ENCODE measurements at places on chromosomes 16 and 17.

DNA sequence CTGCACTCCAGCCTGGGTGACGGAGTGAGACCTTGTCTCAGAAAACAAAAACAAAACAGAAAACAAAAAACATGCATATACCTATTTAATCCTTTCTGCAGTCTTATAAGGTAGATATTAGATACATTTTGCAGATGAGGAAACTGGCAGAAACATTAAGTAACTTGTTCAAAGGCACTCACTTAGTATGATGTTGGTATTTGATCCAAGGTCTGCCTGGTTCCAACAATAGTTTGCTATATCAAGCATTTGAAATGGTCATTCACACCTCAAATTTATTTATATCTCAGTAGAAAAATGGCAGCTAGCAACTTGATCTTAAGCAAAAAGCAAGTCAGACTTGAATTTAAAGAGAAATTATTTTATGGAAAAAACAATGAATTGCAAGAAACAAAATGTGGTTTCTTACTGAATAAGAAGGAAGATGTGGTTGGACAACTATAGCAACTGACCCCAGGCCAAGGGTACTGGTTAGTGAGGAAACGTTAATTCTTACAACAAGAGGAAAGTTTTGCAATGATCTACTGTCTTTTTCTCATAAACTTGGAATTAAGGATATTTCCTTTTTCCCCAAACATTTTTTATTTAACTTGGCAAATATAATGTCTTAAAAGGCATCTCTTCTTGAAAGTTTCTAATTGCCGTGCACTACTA lies 19.7 kb downstream of the DHRS7B start:
- no peak for DNase-seq

DNA sequence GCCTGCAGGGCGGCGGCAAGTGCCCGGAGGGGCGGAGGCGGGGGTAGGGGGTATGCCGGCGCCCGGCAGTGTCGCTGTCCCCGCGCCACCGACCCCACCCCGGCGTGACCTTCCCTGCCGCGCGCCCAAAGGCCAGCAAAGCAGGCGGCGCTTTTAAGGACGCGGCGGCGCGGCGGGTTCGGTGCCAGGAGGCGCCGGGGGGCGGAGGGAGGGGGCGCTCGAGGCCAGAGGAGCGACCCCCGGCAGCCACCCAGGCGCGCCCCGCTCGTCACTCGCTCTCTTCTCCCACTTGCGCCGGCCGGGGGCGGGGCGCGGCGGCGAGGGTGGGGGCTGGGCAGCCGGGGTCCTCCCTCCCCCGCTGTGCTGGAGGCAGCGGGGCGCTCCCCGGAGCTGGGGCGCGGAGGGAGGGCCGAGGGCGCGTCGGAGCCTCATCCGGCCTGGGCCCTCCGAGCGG lies 8.6 kb upstream of the BAHCC1 start:
- no peak for DNase-seq

DNA sequence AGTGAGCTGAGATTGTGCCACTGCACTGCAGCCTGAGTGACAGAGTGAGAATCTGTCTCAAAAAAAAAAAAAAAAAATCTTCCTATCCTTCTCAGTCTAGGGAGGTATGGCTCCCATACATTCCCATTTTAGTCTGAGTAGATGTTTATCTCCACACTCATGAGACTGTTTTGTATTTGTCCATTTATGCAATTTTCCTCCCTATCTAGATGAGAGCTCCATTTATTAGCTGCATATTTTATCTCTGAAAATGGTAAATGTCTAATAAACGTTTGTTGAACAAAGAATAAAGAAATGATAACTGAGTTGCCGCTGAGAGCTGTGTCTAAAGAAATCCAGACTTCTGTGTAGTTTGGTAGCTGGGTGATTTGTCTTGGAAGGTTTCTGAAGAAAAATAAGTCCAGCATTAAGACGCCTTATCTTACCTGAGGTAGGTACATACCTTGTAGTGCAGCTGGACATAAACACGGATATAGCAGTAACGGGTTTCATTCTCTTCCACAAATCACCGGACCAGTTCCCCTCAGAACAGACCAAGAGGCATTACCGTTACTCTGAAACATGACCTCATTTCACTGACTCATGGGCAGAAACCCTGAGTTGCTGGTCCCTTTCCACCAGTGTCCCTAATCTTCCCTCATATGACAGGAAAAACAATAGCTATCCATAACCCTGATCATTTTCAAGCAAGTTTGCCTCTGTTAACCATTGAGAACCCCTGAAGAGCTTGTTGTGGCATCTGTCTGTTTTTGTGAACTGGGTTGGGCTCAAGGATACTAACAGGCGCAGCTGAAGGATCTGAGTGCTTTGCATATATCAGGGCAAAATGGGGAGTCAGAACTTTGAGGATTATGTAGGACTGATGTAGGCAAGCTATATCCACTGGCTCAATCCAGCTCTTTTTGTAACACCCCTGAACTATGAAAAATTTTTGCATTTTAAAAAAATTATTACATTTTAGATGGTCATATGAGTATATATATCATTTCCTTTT lies 177.4 kb upstream of the XYLT1 start:
- no peak for DNase-seq

GRCh38 chr17:50273654-50274040 lies 619 bp upstream of the TMEM92 start:
- DNase-seq: no peak

DNA sequence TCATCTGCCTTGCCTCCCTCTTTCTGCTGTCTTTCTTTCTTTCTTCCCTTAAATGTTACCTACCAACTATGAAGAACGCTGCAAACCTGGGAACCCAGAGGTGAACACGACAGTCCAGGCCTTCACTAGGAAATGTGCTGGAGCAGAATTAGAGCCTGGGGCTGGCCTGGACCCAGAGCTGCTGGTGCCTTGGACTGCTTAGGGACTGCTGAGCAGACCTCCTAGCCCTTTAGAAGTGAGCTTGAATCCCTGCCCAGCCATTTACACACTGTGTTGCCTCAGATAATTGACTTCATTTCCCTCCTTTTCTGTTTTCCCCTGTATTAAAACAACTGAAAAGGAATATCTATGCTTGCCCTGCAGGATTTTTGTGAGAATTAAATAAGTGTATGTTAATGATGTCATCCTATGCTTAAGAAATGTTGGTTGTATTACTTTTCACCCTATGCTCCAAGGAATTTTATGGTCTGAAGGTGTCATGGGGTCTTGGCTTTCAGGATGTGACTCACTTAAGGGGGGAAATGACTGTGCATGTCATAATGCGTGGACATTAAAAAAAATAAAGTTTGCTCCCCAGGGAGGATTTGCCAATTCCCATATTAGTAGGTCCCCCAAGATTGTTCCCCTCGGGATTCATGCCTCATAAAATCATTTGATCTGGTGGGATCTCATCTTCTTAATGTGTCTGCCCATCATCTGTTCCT lies 11.5 kb downstream of the CDH13 start:
- no peak for DNase-seq

- no peak for DNase-seq
Observed at GRCh38 chr16:54405478-54405877, 118.9 kb upstream of the IRX3 start.

GRCh38 chr17:60598001-60598736 lies 1.8 kb upstream of the PPM1D start:
- no peak for DNase-seq

DNA sequence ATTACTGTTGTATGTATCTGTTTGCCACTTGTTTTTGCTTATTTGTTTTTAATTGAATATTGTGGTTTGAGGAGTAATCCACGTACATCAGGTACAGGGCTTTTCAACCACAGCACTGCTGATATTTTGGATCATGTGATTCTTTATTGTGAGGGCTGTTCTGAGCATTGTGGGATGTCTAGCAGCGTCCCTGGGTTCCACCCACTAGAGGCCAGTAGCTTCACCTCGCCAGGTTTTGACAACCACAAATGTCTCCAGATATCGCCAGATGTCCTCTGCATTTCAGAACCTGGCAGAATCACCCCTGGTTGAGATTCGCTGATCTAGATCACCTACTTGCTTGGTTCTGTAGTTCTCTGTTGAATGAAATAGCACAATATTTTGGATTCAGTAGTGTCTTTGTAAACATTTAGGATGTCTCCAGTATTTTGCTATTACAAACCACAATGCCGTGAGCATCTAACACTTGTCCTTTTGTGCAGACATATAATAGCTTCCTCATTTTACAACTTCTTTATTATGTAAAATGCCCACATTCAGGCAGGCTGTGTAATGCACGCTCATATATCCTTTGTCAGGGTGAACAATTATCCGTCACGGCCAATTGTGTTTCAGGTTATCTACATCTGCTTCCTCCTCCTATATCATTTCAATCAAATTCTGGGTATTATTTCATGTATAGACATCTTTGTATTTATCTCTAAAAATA lies 380.3 kb downstream of the SNX29 start:
- no peak for DNase-seq

GRCh38 chr17:59178266-59178985 lies 22.9 kb downstream of the PRR11 start:
- DNase-seq: no peak

DNA sequence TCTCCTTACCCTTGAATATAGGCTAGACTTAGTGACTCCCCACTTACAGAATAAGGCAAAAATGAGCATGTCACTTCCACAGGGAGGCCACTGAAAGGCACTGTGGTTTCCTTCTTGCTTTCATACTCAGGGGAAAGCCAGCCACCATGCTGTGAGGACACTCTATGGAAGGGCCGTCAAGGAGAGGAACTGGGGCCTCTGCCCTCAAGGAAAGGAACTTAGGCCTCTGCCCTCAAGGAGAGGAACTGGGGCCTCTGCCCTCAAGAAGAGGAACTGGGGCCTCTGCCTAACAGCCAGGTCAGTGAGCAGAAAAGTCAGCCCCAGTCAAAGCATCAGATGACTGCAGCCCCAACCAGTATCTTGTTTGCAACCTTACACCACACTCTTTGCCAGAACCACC lies 30.1 kb downstream of the VPS35 start:
- DNase-seq: no peak

GRCh38 chr17:75367312-75367711 lies 38.2 kb downstream of the GRB2 start:
- no peak for DNase-seq

GRCh38 chr16:86158688-86159360 lies 259.9 kb downstream of the IRF8 start:
- no peak for DNase-seq

DNA sequence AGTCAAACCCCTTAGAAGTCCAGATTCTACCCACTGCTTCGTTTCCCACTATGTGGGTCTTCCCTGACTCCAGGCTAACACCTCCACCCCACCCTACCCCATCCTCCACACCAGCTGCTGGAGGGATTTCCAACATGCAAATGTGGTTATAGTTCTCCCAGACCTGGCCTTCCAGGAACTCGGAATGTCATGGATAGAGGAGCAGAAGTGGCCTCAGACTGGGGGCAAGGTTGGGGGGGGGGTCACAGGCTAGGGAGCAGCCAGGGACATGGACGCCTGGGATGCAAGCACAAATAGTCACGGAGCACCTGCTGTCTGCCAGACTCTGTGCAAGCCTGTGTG lies 2.0 kb downstream of the CAMKK1 start:
- no peak for DNase-seq

GRCh38 chr17:50653738-50654137 lies 19.1 kb downstream of the ABCC3 start:
- no peak for DNase-seq

DNA sequence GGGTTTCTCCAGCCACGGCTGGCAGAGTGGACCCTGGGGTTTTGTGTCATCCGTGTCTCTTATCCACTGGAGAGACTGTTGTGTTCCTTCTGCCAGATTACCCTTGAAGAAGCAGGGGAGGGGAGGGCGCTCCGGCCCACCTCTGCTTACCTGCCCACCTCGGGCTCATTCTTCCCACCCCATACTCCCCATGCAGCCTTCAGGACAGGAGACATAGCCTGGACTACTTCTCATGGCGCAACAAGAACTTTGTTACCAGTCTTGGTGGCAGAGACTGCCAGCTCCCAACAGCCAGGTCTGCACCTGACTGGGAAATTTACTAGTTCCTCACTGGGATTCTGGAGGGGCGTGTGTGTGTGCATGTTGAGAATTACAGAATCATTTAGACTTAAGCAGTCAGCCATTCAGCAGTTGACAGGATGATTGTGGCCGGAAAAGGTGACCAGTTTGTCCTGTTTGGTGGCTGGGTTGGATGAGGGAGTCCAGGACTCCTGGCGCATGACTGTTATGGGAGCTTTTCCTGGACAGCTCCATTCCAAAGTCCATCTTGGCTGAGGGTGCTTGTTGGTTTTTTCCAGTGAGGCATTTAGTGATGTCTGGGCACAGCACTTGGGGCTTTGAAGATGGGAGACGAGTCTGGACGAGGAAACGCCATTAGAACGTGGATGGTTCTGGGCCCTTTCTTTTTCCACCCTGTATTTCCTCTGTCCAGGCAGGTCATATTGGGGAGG lies 8.7 kb downstream of the GSE1 start:
- DNase-seq: no peak

DNA sequence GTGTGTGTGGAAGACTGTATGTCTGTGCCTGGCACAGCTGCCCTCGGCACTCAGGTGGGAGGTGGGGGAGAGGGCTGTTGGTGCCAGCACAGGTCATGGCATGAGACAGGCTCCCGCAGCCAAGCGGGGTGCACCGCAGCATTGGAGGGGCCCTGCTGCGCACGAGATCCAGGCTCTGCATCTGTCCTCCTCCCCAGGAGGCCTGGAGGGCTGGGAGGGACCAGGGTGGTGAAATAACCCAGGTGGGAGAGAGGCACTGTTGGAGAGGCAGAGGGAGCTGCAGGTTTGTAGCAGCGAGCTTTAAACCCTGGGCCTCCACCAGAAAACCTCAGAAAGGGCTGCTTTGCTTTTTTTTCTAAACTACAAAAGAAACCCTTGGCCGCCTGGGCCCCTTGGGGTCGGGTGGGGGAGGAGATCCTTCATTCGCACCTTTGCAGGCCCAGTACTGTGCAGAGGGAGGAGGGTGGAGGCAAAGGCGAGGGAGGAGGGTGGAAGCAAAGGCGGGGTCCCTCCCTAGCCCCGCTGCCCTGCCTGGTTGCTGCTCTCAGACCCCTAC lies 241.7 kb downstream of the SEC14L1 start:
- DNase-seq: no peak

GRCh38 chr16:52812678-52813556 lies 239.8 kb downstream of the CHD9NB start:
- no peak for DNase-seq

- DNase-seq: no peak
Observed at GRCh38 chr17:66627985-66628384, 206.9 kb upstream of the CACNG5 start.

DNA sequence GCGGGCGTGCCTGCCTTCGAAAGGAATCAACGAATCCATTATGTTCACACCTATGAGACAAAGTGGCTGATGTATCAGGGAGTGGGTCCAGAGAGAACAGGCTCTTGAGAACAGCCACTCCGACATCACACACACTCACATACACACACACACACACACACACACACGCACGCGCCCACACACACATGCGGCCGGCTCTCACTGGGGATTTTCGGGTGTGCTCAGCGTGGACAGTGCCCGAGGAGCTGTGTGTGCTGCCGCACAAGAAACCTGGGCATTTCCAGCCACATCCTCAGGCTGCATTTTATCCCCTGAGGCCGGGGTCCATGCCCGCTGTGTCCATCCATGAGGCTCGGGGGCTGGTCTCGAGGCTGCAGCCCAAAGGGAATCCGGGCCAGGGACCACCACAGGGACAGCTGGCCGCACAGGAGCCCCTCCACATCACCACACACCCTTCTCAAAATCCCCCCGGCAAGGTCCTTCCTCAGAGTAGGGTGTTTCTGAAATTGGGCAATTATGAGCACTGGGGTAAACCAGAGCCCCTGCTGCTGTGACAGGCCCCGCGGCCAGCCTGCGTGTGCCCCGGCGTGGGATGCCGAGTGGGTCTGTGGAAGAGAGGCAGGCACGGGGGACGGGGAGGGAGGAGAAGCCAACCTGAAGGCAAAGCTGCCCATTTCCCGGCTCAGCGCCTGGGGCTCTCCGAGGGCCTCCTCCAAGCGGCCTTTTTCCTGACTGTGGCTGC lies 24.8 kb downstream of the MRM3 start:
- DNase-seq: no peak
